Stimulated activated CD4-positive, alpha-beta T cell treated with anti-CD3 and anti-CD28 coated beads, Interleukin-12 subunit alpha, Interleukin-12 subunit beta, amount 100 ng/mL, for 4 hours (primary cell): ENCODE measurements at places on chromosomes 1 and 21.

GRCh38 chr1:111192074-111192473 lies 8.4 kb downstream of the DENND2D start:
- DNase-seq = no peak

DNA sequence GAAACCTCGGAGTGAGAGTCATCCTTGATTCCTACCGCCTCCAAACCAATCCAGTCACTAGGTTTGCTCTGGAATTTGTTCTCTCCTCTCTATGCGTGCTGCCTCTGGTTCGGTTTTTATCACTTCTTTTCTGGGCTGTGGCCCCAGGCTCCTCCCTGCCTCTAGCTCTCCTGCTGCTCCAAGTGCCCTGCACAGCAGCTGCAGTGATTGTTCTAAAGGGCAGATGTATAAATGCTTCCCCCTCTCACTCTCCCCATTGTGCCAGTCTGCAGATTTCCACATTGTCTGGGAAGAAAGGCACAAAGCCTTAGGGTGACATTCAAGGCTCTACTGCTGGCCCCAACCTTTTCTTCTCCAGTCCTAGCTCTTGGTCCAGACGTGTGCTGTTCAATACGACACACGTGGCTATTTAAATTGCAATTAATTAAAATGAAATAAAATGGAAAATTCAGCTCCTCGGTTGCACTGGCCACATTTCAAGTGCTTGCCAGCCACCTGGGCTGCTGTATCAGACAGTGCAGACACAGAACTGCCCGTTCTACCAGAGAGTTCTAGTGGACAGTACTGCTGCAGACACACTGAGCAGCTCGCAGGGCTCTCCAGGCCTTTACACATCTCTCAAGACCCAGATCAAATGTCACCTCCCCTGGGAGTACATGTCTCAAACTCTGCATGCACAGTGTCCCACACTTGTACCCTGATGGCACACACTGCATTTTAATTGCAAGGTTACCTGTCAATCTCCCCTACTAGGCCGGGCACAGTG lies 12.4 kb downstream of the TRIM62 start:
- no peak for DNase-seq

- DNase-seq = no peak
Observed at GRCh38 chr1:233333086-233333485, 5.6 kb downstream of the MAP3K21 start.

DNA sequence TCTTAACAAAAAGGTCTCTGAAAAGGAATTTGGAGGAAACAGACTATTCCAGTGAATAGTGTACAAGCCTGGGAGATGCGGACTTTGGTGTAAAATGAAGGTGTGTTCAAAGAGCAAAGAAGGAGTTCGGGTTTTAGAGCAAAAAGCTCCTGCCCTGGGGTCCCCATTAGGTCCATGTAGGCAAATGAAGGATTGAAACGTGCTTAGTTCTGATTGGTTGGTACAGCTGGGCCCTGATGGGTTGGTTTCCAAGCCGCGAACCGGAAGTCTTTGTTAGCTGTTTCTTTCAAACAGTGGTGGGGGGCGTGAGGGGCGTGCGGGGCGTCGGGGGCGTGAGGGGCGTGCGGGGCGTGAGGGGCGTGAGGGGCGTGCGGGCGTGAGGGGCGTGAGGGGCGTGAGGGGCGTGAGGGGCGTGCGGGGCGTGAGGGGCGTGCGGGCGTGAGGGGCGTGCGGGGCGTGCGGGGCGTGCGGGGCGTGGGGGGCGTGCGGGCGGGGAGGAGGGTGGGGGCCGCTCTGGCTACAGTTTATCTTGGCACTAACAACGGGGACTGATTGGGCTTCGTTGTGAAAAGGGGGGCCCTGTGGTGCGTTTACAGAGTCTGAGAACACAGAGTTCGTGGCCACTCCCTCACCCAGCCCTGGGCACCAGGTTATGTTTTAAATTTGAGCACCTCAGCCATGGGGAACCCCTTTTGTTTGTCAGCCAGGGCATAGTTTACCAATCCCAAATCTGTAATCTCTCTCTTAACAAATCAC lies 29.4 kb downstream of the LRRC3 start:
- DNase-seq = no peak

DNA sequence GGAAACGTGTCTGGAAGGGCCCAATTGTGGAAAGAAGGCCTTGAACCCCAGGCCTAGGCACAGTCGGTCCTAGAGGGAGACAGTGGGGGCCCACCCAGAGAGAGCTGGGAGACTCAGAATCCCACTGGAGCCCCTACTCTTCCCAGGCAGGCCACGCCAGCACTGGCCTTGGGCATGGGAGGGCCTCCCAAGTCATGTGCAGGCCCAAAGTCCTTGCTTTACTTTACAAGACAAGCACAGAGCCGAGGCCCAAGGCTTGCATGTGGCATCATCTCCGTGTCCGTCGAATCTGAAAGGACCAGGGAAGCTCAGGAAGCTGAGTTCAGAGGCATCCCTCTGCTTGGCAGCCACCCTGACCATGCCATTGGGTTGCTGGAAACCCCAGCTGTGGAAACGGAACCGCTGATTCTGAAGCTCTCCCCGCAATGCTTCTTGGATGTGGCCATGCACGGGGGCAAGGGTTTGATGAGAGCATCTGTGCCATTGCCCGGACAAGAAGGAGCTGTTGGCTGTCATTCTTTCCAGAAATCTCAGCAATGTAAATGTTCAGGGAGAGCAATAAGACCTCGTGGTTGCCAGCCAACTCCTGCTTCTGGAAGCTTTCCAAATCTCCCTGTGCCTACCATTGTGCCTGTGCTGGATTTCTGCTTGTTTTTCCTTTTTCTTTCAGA lies 32.8 kb downstream of the ABCG1 start:
- no peak for DNase-seq

- DNase-seq = no peak
Observed at GRCh38 chr1:19405761-19406487, 79.4 kb downstream of the CAPZB start.
